ENCODE measurements at places on chromosomes 4 and X.

GRCh38 chr4:178339769-178340168 is 897.5 kb upstream of the AGA start:
- DNase-seq: no peak

DNA sequence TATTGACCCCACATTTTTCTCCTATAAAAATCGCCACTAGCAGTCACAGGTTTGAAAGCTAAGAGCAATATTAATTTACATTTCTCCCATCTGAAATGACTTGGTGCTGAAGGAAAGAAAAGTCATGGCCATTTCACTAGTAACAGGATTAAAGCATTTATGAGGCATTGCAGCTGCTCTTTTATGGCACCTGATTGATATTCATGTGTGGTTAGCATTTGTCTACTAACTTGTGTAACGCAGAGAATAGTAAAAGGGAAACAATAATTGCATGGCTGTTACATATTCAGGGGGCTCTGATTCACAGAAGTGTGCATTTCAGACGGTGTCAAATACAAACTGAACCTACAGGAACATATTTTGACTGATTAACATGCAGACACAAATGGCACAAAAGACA is 5.2 kb downstream of the PCDH19 start:
- no peak for DNase-seq

- peak; percentile 12 for DNase-seq
These were observed 11.1 kb downstream of the GTPBP6 start for GRCh38 chrX:307261-308111.

DNA sequence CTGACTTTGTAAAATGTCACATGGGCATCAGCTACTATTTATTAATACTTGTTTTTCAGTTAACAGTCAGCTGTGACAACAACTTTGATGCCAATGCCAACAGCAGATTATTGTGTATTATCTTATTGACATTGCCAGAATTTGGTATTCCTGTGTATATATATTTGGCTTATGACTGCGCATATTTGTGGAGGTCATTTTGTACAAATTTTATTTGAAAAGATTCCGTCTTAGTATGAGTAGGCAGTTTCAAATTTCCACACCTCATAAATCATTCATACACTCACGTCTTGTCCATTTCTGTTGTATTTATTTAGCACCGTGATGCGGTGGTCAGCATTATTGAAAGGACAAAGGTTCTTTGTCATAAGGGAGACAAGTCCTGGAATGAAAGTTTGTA is 558.2 kb upstream of the NDST4 start:
- no peak for DNase-seq

DNA sequence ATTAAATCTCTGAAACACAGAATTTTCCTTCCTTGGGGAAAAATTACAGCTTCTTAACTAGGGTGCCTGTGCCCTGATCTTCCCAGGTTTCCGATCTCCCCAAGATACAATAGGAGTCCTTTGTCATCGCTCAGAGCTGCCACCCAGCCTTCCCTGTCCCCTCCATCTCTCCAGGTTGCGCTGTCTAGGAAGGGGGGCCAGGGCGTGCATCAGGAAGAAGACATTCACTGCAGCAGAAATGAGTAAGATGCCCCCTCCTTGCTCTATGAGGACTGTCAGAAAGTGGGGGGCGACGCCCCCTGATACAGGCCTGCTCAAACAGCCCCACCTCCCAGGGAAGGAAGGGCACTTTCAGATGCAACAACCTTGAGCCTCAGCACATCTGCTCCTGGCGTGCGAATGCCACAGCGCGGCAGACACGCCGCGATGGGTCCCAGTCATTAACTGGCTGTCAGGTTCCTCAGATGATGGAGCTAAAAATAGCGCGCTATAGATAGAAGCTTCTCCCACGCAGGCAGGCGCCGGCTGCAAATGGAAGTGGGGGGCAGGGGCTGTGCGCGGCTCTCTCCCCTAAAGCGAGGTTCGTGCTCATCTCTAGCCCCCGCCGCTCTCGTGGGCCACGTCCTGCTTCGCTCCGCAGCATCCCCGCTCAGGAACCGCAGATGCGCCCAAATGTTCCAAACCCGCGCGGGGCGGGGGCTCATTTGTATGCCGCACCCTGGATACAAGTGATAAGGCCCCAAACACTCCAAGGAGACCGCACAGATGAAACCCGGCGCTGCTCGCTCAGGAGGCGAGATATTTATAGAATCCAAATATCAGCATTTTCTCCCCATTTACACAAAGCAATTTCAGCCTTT is 57.6 kb upstream of the LGI2 start:
- DNase-seq: no peak

DNA sequence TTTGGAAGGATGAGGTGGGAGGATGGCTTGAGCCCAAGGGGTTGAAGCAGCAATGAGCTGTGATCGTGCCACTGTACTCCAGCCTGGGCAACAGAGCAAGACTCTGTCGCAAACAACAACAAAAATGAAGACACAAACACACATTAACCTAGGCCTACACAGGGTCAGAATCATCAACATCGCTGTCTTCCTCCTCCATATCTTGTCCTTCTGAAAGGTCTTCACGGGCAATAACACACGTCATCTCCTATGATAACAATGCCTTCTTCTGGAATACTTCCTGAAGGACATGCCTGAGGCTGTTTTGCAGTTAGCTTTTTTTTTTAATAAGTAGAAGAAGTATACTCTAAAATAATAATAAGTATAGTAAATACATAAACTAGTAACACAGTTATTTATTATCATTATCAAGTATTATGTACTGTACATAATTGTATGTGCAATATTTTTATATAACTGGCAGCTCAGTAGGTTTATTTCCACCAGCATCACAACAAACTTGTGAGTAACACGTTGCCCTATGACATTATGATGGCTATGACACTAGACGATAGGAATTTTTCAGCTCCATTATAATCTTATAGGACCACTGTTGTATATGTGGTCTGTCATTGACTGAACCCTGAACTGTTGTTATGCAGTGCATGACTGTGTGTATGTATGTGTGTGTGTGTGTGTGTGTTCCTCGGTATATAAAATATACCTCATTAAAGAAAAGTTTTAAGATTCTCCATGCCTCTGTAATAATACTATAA is 69.2 kb upstream of the MAML3 start:
- no peak for DNase-seq

- DNase-seq: no peak
These were observed 109.7 kb downstream of the UNC5C start for GRCh38 chr4:95439071-95439470.

GRCh38 chr4:175246941-175247340 is 328.8 kb downstream of the ADAM29 start:
- DNase-seq: no peak

- no peak for DNase-seq
These were observed 182.5 kb upstream of the INTU start for GRCh38 chr4:127450276-127450675.

DNA sequence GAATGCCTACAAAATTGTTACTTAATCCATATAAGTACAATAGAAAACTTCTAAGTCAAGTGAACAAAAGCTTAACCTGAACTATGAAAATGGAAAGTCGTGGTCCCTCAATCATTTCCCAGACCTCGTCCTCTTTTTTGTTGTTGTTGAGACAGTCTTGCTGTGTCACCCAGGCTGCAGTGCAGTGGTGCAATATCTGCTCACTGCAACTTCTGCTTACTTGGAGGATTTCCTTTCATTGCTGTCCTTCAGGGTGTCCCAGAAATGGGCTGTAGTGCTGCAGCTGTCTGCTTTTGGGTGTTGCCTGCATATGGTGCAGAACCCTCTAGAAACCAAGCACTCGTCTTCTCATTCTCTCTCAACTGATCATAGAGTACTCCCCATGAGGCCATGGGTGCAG is 75.0 kb upstream of the IL2 start:
- no peak for DNase-seq

- DNase-seq: no peak
These were observed 14.4 kb downstream of the ENPP6 start for GRCh38 chr4:184203300-184203699.

DNA sequence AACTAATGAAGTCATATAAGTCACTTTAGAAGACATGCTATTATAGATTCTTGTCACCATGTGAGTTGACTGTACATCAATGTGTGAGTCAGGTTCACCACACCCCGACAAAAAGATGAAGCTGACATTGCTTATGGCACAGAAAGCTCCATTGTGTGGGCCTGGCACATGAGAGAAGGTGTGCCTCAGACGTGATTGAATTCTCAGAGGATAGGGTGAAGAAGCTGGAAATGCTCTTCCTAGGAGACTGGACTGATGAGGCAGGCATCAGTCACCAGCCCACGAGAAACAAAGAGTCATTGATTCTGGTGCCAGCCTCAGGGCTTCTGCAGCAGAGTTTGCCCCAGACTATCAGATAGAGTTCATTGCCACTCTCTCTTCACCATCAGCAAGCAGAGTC is 35.9 kb upstream of the LRAT start:
- no peak for DNase-seq

- DNase-seq: no peak
These were observed 82.4 kb downstream of the AFAP1 start for GRCh38 chr4:7857238-7857701.

DNA sequence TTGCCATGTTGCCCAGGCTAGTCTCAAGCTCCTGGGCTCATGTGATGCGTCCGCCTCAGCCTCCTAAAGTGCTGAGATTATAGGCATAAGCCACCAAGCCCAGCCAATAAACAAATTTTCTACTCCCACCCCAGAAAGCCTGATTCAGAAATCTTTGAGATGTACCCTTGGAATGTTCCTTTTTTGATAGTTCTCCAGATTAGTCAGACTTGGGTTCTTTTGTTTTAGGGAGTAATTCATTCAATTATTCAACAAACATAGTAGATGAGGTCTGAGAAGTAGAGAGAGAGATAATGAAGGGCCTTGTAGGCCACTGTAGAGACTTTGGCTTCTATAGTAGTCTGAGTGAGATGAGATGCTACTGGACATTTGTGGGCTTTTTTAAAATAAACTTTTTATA is 27.8 kb downstream of the RP2 start:
- DNase-seq: no peak

DNA sequence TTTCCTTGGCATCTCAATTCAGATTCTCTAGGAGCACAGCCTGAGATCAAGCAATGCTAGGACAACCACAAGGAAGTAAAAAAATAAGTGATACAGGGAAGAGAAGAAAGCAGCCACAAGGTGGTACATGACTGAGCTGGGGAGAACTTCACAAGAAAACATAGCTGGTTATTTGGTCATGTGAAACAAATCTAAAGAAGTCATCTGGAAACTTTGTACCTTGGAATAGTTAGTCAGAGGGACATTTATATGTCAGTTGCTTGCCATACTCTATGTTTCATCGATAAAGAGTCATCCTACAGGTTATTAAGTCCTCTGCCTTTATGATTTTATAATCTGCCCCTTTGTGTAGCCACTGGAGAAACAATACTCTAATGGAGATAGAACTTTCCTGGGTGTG is 575.1 kb downstream of the IL15 start:
- DNase-seq: no peak

- no peak for DNase-seq
These were observed 167.9 kb downstream of the FBXW7 start for GRCh38 chr4:152368001-152368400.

DNA sequence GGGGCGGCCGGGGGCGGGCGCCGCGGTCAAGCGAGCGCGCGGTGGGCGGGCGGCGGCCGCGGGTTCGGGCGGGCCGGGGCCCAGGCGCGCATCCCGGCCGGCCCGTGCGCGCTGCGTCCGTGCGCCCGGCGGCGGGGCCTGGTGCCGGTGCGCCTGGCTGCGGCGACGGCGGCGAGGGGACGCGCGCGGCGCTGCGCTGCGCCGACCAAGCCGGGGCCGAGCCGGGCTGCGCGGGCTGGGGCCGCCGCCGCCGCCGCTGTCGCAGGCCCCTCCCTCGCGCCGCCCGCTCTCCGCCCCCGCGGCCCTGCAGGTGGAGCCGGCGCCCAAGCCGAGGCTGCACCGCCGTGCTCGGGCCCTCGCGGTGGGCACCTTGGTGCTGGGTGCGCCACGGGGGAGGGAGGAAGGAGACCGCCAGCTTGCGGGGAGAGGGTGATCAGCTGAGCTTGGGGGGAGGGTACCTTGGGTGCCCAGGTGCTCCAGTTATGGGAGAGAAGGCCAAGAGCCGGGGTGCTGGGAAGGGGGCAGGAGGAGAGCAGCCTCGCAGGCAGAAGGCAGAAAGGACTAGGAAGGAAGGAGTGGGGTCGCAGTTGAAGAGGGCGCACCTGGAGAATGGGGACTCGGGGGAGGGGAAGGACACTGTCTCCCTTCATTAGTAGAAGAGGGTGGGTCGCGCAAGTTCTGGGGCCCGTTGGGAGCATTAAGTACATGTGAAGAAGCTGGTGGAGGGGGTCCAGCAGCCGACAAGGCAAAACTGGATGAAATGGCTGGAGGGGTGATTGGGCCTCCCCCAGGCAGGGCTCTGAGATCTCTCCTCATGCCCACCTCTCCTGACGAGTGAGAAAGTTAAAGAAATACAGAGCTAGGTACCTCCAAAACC is at the start of gene PPP2R2C:
Gene PPP2R2C (minus strand): TSS at position 228 of the 877 bp plus-strand sequence. CDS start 385 bp downstream, outside the sequence.
- DNase-seq: no peak

- no peak for DNase-seq
These were observed 142.9 kb upstream of the MBNL3 start for GRCh38 chrX:132631579-132632232.

DNA sequence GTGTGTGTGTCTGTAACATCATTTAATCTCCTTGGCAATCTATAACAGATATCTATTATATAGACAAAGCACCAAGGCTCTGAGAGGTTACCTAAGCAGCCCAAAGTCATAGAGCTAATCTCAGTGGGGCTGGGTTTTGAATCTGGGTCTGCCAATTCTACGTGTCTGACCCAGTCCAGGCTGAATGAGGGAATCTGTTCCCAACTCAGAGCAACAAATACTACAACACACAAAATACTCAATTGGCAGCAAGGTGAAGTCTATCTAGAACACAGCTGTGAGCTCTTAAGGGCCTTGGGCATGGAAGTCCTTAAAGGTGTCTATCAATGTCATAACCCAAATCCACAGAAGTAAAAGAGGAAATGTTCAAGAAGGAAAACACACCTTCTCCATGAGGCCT is 47.5 kb upstream of the NAP1L5 start:
- no peak for DNase-seq

DNA sequence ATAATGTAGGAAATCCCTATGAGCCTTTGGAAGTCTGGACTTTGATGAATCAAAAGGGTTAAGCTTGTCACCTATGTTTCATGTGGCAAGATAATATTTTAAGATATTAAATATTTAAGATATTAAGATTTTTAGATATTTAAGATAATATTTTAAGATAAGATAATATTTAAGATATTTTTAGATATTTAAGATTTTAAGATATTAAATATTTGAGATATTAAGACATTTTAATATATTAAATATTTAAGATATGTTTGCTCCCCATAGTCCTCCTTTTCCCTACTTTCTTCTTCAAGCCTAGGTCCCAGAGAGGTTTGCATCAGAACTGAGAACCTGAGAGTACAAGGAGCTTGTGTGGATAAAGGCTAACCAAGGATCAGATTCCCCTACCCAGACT is 478.4 kb upstream of the IGFBP7 start:
- no peak for DNase-seq

DNA sequence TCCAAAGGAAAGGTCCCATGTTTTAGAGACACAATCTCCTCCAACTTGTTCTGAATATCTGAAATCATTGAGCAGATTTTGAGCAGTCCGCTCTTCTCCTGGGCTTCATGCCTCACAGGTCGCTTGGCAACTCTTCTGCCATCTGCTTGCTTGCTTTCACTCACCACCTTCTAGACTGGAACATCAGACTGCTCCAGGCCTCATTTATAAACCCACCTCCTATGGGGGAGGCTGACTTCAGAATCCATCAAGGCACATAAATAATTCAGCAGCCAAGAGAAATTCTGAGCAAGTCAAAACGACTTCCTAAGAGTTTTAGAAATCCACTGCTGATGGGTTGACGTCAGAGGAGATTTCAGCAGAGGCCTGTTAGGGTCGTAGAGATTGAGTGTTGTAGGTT is 64.1 kb downstream of the FAM184B start:
- no peak for DNase-seq

GRCh38 chr4:85968945-85969819 is 390.7 kb downstream of the MAPK10 start:
- no peak for DNase-seq

Data from activated CD8-positive, alpha-beta memory T cell treated with anti-CD3 and anti-CD28 coated beads, Interleukin-2, amount 50 U/mL, for 4 hours (primary cell).